ENCODE measurements at places on chromosomes 6 and 20.
A peak's percentile ranks its signal among the peaks of the same experiment; 100 is the strongest.

- peak; percentile 41 for DNase-seq
Observed at GRCh38 chr20:35305682-35306556, 13.7 kb upstream of the FAM83C start.

- no peak for DNase-seq
Observed at GRCh38 chr6:15997586-15998388, 131.1 kb upstream of the MYLIP start.

- no peak for DNase-seq
Observed at GRCh38 chr20:37474386-37474785, 46.7 kb upstream of the NNAT start.

DNA sequence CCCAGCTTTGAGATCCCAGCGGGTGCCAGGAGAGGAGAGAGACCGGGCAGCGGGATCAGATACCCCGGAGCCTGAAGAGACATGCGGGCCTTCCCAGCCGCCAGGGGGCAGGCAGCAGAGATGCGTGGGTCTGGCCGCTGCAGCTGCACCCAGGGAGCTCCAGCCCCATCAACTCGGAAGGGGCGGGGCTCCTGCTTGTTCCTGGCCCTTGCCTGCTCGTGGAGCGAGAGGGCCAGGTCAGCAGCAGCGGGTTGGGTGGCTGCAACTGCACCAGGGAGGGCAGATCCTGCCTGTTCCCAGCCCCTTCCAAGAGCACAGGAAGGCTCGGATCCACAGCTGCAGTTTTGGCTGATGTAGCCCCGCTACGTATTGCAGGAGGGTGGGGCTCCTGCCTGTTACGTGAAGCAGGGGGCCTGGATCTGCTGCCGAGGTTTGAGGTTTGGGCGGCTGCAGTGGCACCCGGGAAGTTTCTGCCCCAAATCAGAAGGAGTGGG is 532.8 kb downstream of the RFPL4B start:
- DNase-seq = peak; percentile 29

DNA sequence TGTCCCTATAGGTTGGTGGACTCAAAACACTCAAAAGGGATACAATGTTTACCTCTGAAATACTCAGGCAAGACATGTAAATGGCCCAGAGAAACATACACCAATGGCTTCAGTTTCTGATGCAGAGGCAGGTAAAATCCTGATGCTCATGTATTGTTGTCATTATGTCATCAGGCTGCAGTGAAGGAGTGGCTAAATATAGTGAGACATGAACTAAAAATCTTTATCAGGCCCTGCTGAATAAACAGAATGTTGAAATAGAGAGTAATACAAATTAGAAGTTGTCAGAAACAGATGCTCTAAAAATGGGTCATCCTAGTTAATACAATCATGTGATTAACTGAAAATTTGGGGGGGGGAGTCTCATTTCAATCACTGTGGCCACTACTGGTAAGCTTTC is 20.4 kb downstream of the PTPRK start:
- no peak for DNase-seq

GRCh38 chr6:55833284-55833683 is 42.1 kb downstream of the BMP5 start:
- DNase-seq = no peak

Measured in CD4-positive, alpha-beta T cell treated with Interleukin-17A for 4 hours (primary cell).